Naive thymus-derived CD8-positive, alpha-beta T cell (primary cell): ENCODE measurements at places on chromosomes 2 and 18.

DNA sequence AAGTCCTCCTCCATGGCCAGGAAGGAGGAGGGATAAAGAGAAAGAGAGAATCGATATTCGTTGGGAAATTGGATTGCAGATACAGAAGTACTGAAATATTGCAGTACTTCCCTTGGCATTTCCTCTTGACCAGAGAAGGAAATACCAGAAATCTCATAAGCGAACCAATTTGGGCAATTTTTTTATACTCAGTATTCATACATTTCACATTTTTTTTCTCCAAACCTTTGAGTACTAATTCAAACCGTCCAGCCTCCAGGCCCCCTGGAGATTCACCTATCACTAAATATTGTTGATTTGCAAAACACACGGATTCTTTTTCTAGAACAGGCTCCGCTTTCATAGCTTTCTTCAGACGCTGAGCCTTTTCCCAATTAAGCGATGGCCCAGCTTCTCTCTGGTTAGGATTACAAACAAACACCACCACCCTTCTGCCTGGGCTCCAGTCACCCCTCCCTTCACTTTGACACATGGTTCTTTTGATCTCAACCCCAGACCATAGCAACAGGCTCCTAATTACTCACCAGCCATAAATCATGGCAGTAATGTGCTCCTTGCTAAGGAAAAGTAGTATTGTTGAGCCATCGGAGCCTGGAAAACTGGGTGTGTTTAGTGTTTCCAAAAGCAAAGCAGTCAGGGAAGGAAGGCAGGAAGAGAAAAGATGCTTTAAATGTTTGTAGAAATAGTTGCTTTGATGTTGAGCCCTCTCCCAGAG lies 138.4 kb upstream of the CCDC68 start:
- no peak for DNase-seq
- no peak overlapping the region for H3K27ac ChIP-seq
- H3K27me3 ChIP-seq: no peaks in the 10 kb centered on the region
- no peaks in the 10 kb centered on the region for H3K36me3 ChIP-seq
- H3K4me3 ChIP-seq: no peak overlapping the region

DNA sequence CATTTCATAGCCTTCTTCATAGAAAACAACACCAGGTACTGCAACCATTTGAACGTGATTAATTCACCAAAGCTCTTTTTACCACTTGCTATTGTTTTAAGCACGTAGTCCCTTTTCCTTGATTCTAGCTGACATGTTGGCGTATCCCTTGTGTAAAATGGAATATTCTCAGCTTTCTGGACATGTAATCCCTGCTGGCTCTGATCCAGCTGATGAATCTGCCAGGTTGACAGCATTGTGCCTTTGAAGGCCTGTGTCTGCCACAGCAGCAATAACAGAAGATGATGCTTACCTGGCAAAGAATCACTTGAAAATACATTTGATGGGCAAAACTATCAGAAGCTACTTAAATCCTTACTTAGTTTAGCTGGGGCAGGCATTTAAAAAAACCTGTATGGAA lies 81.0 kb upstream of the CCDC150 start:
- H3K27me3 ChIP-seq: peaks cover 6% of the 10 kb centered on the region
- peaks cover 13% of the 10 kb centered on the region for H3K36me3 ChIP-seq
- DNase-seq: no peak
- H3K4me3 ChIP-seq: no peak overlapping the region
- H3K4me1 ChIP-seq: no peaks in the 10 kb centered on the region

- no peak for DNase-seq
- peaks cover 7% of the 10 kb centered on the region for H3K4me1 ChIP-seq
- H3K4me3 ChIP-seq: no peak overlapping the region
- H3K27me3 ChIP-seq: no peaks in the 10 kb centered on the region
- no peaks in the 10 kb centered on the region for H3K36me3 ChIP-seq
- H3K27ac ChIP-seq: no peak overlapping the region
These were observed 203.4 kb downstream of the TGIF1 start for GRCh38 chr18:3653263-3653850.

DNA sequence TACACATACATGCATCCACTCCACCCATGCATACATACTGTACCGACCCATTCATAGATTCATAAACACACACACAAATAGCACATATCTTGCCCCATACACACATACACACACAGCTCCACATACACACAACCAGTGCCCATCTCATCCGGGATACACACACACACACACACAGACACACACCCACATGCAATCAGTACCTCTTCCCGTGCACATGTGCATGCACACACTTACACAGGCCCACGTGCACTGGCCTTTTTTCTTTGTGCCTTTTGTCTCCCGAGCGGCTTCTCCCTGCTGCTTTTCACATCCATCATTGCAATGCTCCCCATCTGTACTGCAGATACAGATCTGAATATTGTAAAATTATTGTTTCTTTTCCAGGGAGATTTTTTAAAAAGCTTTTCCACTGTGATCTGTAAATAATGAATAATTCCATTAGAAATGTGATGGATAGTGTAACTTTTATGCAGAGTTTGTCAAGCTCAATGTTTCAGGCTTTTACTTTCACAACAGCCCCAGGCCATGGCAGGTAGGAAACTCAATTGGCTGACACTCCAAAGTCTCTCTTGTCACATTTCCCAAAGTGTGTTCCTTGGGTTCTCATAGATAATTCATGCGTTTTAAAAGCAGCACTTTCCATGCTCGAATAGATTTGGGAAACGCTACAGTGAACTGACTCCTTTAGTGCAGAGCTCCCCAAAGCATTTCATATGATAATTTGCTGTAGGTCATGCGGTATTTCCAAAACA lies 393.5 kb downstream of the CTNNA2 start:
- no peaks in the 10 kb centered on the region for H3K27me3 ChIP-seq
- no peaks in the 10 kb centered on the region for H3K4me1 ChIP-seq
- no peak overlapping the region for H3K4me3 ChIP-seq
- no peaks in the 10 kb centered on the region for H3K36me3 ChIP-seq
- H3K27ac ChIP-seq: no peak overlapping the region
- no peak for DNase-seq
